ENCODE measurements at places on chromosomes 4 and X.

DNA sequence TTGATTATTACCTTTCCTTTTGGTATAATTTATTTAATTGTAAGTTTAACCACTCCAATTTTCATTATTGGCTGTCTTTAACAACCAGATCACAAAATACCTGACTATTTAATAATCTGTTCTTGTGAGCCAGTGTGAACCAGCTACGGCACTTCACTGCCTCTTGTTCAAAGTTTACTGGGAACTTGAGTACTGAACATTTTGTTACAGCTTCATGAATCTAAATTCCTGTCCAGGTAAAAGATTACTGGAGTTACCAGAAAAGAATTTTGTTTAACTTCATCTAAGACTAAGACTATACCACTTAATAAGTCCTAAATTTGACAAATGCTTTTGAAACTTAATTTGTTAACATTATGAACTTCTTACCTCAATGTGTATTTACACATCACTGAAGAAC, 178.3 kb downstream of the FBXO8 start:
- DNase-seq: no peak

GRCh38 chrX:41667631-41668030, 21.1 kb upstream of the GPR34 start:
- no peak for DNase-seq

DNA sequence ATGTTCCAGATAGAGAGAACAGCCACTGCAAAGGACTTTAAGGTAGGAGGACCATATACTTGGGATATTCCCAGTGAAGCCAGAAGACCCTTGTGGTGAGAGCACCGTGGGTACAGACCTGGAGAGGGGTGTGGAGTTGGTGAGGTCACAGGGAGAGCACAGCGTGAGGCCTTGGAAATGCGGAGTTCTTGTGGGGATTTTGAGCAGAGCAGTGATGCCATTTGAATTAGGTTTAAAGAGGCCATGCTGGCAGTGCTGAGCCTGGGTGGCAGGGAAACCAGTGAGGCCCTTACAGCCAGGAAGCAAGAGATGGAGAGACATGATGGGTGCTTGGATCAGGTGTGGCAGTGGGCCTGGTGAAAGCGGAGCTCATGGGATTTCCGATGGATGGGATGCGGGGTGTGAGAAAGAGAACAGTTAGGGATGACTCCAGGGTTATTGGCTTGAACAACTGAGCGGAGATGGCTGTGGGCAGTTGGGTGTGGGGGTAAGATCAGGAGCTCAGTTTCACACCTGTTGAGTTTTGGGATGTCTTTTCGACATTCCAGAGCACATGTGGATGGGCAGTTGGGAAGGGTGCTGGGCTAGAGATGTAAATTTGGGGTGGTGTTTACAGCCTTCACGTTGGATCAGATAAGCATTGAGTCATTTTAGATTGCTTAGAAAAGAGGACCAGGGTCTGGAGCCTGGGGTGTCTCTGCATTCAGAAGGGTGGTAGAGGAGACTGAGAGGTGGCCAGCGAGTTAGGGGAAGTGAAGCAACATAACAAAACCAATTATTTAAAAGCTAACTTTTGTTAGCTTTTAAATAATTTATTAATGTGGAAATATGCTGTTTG, 68.9 kb downstream of the TMEM131L start:
- no peak for DNase-seq

DNA sequence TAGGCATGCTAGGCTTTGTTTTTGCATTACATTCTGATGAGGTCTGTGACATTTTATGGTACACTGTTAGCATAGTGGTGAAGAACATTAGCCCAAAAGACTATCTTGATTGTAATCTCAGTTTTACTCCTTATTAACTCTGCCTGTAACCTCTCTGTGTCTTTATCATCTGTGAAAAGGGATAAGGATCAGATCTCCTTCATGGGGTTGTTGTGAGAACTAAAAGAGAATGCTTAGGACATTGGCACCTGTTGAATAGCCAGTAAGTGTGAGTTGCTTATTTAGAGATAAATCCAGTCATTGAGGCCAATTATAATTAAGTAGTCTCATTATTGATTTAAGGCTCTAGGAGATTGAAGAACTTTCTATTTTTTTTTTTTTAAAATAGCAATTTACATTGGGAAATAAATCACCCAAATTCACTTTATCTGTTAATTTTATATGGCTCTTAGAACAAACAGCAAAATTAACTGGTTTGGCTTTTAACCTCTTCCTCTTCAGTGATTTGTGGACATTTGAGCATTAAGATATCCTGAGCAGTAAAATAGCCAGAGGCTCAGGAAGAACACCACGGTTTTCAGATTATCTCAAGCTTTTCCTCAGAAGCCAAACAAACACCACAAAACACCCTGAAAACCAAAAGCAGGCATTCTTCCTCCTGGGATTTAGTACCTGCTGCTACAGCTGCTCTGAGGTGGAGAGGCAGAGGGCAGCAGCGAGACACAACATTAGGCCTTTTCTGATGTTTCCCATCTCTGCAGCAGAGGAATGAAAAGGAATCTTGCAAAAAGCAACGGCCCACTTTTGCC, 192.9 kb downstream of the ARHGAP10 start:
- DNase-seq: no peak

DNA sequence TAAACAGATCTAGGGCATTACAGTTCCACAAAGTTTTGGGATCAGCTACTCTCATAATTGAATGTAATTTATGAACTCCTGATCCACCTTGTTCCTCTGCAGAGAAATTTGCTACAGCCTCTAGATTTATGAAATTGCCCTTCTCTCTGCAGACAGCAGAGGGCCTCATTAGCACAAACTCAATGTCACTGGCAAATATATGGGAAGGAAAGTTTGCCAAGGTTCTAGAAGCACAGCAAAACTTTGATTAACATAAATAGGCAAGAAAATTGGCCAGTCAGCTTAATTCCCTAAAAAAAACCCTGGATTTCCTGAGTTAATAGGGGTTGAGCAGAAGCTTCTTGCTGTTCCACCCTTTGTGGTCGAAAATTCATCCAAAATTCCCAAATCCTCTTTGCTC, 31.5 kb downstream of the PRPS1 start:
- no peak for DNase-seq

DNA sequence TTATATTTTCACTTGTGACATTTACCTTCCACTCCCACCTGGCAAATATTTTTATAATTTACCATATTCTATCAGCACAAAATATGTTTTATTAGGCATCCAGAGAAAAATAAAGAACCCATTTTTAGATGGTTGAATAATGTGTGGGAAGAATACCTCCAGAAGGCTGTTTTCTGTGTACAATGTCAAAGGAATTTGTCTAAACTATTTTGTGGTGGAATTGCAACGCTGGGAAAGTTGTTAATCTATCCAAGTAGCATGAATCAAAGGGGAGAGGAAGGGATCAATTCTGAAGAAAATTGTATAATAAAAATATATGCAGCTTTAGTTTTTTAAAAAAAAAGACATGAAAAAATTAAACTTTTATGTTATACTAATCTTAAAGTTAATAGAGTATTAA, 706.5 kb downstream of the FSTL5 start:
- no peak for DNase-seq
